Right lobe of liver (tissue), 6 donors: ENCODE measurements at places on chromosomes 1 and 21.

GRCh38 chr1:219432191-219432606, 180.7 kb downstream of the ZC3H11B start:
- no peak for DNase-seq

GRCh38 chr1:201266774-201267173, 16.5 kb upstream of the PKP1 start:
- no peak for DNase-seq

DNA sequence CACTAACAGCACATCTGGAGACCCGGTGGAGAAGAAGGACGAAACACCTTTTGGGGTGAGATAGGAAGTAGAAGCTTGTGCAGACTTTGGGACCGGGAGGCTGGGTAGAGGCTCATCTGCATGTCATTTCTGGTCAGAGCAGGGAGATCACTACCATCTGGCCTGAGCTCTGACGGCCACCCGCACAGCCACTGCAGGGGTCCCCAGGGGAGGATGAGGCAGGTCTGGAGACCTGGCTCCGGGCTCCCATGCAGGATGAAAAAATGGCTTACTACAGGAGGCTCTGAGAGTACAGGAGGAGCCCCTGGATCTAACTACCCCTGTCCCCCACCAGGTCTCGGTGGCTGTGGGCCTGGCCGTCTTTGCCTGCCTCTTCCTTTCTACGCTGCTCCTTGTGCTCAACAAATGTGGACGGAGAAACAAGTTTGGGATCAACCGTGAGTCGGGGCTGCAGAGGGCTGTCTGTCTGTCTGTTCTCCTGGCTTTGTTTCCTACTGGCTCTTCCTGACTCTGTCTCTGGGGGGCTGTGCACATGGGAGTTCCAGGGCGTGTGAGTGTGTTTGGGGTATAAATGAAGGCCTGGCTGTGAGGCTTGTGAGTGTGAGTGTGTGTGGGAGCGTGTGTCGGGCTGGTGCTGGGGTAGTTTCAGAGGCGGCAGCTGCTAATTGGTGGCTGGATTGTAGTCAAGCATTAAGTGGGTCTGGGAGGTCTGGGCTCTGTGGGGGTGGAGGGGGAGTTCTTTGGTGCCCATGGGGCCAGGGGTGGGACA, 14.1 kb downstream of the NTRK1 start:
- DNase-seq = no peak

- no peak for DNase-seq
Measured at GRCh38 chr1:14968251-14968851, 185.2 kb upstream of the TMEM51 start.

DNA sequence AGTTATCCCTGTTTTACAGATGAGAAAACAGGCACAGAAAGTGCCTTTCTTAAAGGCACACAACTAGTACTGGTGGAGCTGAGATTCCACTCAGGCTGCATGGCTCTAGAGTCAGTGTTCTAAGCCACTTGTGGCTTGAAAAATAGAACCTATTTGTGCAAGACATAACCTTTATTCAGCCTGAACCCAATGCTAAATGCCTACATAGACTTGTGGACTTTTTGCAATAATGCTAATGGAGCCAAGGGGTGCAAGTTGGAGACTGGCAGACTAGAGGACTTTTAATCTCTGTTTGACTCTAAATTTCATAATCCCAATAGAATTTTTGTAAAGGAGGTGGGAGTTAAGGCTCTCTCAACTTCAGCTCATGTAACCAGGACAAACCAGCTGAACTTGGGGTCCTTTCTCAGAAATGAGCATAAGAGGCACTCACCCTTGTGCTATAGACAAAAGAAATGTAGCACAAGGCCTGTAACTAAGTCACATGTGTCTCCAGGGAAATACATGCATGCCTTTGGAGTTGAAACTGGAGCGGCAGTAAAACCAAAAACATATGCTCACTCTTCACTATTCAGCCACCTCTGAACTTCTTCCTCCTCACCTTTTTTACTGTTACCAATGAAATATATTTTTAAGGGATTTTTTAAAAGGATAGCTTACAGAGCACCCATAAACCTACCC, 43.0 kb upstream of the AK4 start:
- no peak for DNase-seq

DNA sequence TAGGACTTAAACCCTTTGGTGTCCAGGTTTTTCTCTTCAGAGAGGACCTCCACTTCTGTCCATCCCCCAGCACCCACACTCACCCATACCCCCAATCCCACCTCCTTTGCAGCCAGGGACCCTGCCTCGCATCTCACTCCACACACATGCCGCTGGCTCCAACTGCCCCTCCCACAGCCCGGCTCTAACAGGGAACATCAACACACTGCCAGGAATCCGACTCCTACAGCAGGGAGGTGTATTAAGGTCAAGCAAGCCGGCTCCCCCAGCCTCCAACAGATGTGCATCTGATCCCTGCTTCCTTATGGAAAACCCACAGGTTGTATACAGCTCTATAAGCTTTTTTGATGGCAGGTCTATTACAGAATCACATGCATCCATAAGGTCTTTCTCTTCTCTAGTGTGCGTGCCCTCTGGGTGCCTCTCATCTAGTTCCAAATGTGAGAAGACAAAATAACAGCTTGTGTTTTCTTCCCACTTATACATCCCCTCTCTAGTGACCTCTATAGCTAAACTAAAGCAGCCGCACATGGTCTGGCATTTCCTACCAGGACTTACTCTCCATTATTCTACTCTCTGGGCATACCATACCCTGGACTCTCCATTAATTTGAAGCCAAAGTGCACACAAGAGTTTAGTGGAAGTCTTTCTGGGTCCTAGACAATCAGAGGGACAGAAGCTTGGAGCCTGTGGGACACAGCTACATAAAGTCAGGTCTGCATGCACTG, 16.3 kb downstream of the PIK3C2B start:
- no peak for DNase-seq
